ENCODE measurements at places on chromosomes 4 and X.

- DNase-seq: no peak
Observed at GRCh38 chr4:155342142-155342541, 34.6 kb downstream of the MAP9 start.

DNA sequence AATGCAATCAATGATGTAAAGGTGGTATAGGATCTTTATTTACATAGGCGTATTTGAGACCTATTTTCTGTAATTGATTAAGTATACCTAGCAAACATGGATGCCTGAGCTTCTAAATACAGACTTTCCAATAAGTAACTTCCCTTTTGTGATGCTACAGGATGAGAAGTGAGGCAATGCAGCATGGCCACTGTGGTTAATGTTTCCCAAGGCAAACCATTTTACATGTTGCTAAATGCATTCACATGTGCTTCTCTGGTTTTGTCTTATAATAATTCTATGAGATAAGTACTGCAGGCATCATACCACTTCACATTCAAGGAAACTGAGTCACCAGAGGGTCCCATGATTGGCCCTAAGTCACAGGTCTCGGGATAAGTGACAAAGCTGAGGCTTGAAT, 35.7 kb upstream of the NKX3-2 start:
- no peak for DNase-seq

DNA sequence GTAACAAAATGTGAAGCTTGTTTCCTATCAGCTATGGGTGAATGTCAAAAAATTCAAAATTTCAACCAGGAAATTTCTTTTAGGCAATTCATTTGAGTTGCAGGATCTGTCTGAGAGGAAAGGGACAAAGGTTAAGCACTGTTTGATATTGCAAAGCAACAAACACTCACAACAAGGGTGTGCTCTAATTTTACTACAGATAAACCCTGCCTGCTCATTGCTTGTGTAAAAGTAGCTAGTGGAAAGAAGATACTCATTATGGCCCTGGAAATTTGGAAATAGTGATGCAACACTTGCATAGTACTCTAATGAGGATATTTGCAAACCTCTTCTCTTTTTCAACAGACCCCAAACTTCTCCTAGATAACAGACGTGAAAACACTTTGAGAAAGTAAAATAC, 27.1 kb downstream of the FAM47E start:
- DNase-seq: no peak

GRCh38 chr4:87974856-87975462, 555 bp upstream of the SPP1 start:
- DNase-seq: no peak

- no peak for DNase-seq
Observed at GRCh38 chrX:41653125-41653524, 35.6 kb upstream of the GPR34 start.

DNA sequence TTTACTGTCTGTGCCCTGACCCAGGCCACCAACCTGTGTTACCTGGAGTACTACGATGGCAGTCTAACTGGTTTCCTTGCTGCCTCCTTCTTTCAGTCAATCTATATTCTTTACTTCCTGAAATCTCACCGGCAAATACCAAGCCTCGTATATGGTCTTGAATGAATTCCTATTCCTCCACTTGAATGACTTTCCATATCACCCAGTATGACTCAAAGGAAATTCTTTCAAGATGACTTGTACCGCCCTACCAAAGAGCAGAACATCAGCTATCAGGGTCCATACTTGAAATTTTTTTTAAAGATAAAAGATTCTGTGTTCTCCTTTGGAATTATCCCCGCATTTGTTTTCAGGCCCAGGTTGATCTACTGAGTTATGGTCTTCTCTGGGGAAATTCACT, 378.0 kb downstream of the AFF2 start:
- DNase-seq: no peak

DNA sequence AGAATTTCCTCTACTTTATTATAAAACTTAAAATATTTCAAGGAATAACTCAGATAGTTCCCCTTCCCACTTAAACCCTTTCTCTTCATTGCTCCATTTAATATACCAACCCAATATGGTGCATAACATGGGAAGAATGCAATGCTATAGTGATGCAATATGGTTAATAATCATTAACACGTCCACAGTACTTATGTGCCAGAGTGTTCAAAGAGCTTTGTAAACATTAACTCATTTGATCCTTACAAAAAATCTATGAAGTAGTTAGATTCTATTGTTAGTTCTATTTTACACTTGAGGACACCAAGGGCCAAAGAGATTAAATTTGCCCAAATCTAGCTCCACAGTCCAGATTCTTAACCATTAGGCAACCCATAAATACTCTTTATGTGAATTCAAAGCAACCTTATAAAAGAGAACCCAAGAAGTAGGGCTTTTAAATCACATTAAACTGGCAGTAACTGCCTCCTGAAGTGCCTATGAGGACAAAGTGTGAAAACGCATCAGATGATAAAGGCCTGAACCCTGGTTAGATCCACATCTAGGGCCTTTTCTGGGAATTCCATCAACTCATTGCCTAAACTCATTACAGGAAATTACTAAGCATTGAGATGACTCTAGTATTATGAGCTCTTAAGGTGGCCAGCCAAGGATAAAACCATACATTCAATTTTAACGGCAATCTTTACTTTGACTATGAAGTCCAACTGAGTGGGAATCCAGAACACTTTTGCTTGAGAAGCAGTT, 94.3 kb downstream of the AREG start:
- DNase-seq: no peak

- no peak for DNase-seq
Observed at GRCh38 chrX:110145854-110146253, 142.9 kb downstream of the TMEM164 start.

- DNase-seq: no peak
Observed at GRCh38 chr4:70932984-70933383, 30.8 kb downstream of the MOB1B start.

- DNase-seq: no peak
Observed at GRCh38 chrX:123155327-123155726, 28.8 kb upstream of the GRIA3 start.
